ENCODE measurements at places on chromosomes 12 and 14.

- DNase-seq: no peak
Measured at GRCh38 chr12:57603815-57604453, 690 bp upstream of the DTX3 start.

DNA sequence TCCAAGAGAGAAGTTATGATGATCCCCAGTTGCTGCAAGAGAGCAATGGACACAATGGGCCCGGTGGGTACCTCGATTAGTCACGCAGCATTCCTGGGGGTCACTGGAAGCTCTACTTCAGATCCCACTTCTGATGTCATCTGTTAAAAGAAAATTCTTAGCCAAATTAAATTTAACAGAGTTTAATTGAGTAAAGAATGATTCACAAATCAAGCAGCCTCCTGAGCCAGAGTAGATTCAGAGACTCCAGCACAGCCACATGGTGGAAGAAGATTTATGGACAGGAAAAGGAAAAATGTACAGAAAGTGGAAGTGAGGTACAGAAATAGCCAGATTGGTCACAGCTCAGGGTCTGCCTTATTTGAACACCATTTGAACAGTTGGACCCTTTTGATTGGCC lies 107.5 kb downstream of the SPTSSA start:
- no peak for DNase-seq

- DNase-seq: no peak
Measured at GRCh38 chr12:20624718-20625117, 70.4 kb upstream of the SLCO1C1 start.

DNA sequence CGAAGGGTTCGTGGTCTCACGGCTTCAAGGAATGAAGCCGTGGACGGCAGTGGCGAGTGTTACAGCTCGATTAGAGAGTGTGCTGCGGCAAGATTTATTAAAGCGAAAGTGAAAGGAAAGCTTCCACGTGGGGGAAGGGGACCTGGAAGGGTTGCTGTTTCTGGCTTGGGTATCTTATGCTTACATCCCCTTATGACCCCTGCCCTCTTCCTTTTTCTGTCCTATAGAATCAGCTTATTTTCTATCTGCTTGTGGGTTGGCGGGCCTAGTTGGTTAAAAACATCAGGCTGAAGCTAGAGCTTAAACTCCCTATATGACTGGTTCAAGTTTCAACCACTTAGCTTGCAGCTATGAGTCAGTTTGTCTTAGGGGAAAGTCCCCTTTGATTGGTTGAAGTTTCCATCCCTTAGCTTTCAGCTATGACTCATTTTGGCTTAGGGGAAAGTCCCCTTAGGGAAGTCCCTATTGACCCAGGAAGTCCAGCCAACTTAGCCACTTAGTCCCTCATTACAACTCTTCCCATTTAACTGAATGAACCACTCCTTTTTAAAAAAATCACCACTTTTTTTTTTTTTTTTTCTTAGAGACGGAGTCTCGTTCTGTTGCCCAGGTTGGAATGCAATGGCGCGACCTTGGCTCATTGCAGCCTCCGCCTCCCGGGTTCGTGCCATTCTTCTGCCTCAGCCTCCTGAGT lies 1494.7 kb upstream of the TMEM132C start:
- DNase-seq: no peak

- DNase-seq: no peak
Measured at GRCh38 chr14:99803106-99803775, 10.0 kb downstream of the EML1 start.

GRCh38 chr12:58889557-58889956 lies 30.7 kb downstream of the LRIG3 start:
- DNase-seq: peak; percentile 14
